ENCODE measurements at places on chromosomes 12 and 14. TPM values are rescaled to one million over a fixed set of nuclear protein-coding genes. Genes with fewer than 3 reads are reported as not detected.

The PROX2 gene
- not detected for polyA plus RNA-seq

The NRL gene
- polyA plus RNA-seq: 0.88 TPM

The FOXG1 gene
- polyA plus RNA-seq: not detected

The SLC22A17 gene
- 20.6 TPM for polyA plus RNA-seq

The COX8C gene
- not detected for polyA plus RNA-seq

The NTN4 gene
- 0.11 TPM for polyA plus RNA-seq

The USP15 gene
- 19.1 TPM for polyA plus RNA-seq

The ASB2 gene
- 0.15 TPM for polyA plus RNA-seq

The MMP19 gene
- polyA plus RNA-seq: 5.7 TPM
